ENCODE measurements at places on chromosomes 2 and 18. TPM values are rescaled to one million over a fixed set of nuclear protein-coding genes. Genes with fewer than 3 reads are reported as not detected.

GRCh38 chr2:148135705-148136104, 114.8 kb downstream of the MBD5 start:
- DNase-seq, result no peak
- peaks cover 16% of the 10 kb centered on the region for H3K4me1 ChIP-seq
- H3K4me3 ChIP-seq, result no peak overlapping the region
- H3K27me3 ChIP-seq, result no peaks in the 10 kb centered on the region
- H3K27ac ChIP-seq, result no peak overlapping the region

The OSBPL6 gene
- total RNA-seq, result 2.4 TPM

GRCh38 chr18:31396796-31397612, 20.4 kb downstream of the DSG4 start:
- H3K27ac ChIP-seq, result no peak overlapping the region
- H3K27me3 ChIP-seq, result no peaks in the 10 kb centered on the region
- no peaks in the 10 kb centered on the region for H3K4me1 ChIP-seq
- no peak overlapping the region for H3K4me3 ChIP-seq
- no peaks in the 10 kb centered on the region for H3K36me3 ChIP-seq

The B3GNT7 gene
- total RNA-seq, result 3.8 TPM

The PRPF40A gene
- 91.2 TPM for total RNA-seq

Data from sigmoid colon (tissue), 7 donors.